ENCODE measurements at places on chromosomes 1 and 21.

DNA sequence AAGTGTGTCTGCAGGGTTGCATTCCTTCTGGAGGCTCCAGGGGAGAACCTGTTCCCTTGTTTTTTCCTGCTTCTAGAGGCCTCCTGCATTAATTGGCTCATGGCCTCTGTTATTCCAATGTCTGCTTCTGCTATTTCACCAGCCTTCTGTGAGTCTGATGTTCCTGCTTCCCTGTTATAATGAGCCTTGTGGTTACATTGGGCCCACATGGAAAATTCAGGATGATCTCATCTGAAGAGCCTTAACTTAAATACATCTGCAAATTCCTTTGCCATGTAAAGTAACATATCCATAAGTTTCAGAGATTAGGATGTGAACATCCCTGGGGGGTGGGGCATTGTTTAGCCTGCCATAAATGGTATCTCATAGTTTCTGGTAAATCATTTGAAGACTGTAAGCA is 181.1 kb downstream of the RWDD3 start:
- no peak for DNase-seq

DNA sequence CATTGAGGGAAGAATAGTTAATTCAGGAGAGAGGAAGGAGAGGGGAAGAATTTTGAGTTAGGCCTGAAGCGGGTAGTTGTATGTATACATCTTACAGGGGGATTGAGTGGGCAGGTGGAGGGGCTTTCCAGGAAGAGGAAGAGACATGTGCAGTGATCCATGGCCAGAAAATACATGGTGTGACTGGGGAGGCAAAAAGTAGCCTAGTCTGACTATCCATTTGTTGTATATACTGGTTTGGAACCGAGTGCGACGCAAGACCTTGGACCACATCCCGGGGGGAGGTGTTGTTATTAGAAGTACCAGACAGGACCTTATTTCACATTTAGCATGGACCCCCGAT is 158.3 kb downstream of the SDCCAG8 start:
- DNase-seq = no peak

DNA sequence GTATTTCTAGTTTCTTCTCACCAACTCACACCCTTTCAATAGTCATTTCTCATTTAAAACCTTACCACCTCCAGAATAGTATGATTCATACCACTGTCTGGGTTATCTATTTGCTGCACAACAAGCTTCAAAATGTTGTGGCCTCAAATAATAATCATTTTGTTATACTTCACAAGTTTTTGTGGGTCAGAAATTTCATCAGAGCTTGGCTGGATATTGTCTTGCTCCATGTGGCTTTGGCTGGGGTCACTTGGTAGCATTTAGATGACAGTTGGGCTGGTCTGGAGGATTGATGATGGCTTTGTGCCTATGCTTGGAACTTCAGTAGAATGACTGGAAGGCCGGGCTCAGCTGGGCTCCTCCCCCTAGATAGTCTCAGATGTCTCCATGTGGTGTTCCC is 66.0 kb downstream of the TGFB2 start:
- DNase-seq = no peak

- DNase-seq = no peak
Observed at GRCh38 chr1:201032408-201032807, 8.9 kb upstream of the KIF21B start.

- no peak for DNase-seq
Observed at GRCh38 chr21:15221799-15222386, 157.1 kb upstream of the NRIP1 start.

DNA sequence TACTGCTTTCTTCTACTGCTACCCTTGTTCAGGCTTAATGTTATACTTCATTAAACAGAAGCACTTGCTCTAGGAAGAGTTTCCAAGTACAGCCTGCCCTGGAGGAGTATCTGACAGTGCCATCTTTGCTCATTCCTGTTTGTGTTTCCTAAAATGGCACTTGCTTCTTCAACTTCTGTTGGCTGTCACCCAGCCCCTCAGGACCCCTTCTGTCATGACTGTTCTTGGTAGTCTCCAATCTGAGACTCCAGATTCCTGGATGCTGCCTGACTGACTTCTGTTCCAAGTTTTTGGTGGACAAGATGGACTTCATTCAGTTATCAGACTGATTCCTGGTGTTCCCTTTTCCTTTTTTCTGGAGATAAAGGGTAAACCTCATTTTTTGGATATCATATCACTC is 104.1 kb downstream of the SLC35F3 start:
- DNase-seq = no peak

All from activated CD4-positive, alpha-beta T cell treated with anti-CD3 and anti-CD28 coated beads, Interleukin-2, amount 10 ng/mL, durations not matched to agents 7 days and 5 days (primary cell).